ENCODE measurements at places on chromosomes 5 and 9.

DNA sequence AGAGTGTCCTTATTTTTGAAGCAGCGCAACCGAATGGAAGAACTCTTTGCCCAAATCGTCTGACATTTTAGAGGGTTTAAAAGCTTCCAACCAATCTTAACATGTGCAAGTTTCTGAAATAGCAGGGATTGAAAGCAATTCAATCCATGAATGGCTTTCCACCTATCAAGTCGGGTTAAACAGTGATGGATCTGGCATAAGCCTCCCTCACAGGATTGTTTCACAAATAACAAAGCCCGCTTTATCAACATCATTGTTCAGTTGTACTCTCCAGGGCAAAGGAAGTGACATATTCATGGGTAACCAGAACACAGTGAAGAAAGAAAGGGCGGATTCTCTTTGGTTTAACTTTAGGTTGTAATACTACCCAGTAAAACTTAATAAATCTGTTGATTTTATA, 497.3 kb downstream of the MTRR start:
- no peak for DNase-seq

GRCh38 chr5:163190283-163190682, 247.1 kb upstream of the CCNG1 start:
- DNase-seq = no peak

DNA sequence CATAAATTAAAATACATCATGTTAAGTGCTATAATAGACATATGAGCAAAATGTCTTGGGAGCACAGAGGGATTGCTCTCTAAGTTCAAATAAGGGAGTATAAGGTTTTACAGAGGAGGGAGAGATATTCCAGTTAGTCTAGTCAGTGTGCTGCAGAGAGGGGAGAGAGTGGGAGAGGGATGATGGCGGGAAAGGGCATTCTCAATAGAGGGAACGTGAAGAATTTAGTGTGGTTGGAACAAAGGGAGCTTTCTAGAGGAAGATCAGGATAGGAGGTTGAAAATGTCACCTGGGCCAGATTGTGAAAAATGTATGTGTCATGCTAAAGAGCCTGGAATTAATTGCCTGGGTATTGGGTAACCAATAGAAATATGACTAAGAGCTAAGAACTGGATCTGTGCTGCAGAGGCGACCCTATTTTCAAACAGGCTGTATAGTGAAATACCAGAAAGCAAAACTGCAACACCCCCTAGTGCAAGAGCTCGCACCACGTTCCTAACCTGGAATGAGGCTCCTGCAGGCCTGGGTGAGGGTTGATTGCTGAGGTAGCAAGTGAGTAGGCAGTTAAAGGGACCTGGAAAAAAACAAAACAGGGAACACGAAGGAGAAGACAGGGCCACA, 791.8 kb upstream of the C9orf72 start:
- peak; percentile 16 for DNase-seq

DNA sequence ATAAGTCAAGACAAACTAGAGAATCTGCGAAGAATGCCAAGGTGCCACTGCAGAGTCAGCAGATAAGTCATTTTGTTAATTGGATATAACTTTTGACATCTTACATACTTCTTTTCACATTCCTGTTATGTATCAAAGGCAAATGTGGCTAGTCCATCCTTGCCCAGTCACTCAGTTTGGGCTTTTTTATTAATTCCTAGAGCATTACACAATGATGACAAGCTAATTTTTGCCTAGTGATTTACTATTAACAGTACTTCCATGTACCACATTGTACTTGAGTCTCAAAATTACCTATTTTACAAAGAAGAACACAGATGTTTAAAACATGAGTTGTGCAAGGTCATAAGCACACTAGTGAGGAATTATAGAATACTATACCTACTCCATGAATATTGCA, 680.8 kb downstream of the DNAH5 start:
- no peak for DNase-seq

GRCh38 chr5:90983148-90983547, 400.0 kb downstream of the ARRDC3 start:
- DNase-seq = no peak
